Activated effector memory CD4-positive, alpha-beta T cell treated with anti-CD3 and anti-CD28 coated beads, Interleukin-2, amount 50 U/mL, for 16 hours (primary cell): ENCODE measurements at places on chromosomes 6 and 20.

- no peak for DNase-seq
These were observed 98.9 kb downstream of the FAM120B start for GRCh38 chr6:170405311-170405975.

GRCh38 chr20:61295682-61296628 lies 43.9 kb downstream of the CDH4 start:
- no peak for DNase-seq

GRCh38 chr6:42511803-42512422 lies 51.9 kb upstream of the UBR2 start:
- no peak for DNase-seq

- no peak for DNase-seq
These were observed 164.6 kb upstream of the FAM83B start for GRCh38 chr6:54681987-54682386.

GRCh38 chr20:46286977-46287376 lies 21.3 kb downstream of the CDH22 start:
- no peak for DNase-seq

GRCh38 chr6:37170273-37171200 lies 585 bp downstream of the PIM1 start:
- DNase-seq, result peak; percentile 81

- DNase-seq, result no peak
These were observed 23.6 kb downstream of the PRKN start for GRCh38 chr6:162704001-162704400.

GRCh38 chr6:21592953-21593352 lies 598 bp upstream of the SOX4 start:
- no peak for DNase-seq

GRCh38 chr6:10854922-10855632 lies 16.7 kb upstream of the MAK start:
- DNase-seq, result no peak

GRCh38 chr6:154615483-154616025 lies 105.1 kb upstream of the CNKSR3 start:
- no peak for DNase-seq

- DNase-seq, result no peak
These were observed 1.2 kb upstream of the RAB22A start for GRCh38 chr20:58308290-58308679.

- DNase-seq, result no peak
These were observed 7.2 kb downstream of the PXDC1 start for GRCh38 chr6:3744211-3744900.

GRCh38 chr6:22236626-22237414 lies 60.0 kb downstream of the PRL start:
- DNase-seq, result no peak
